ENCODE measurements at places on chromosomes 5 and 9. TPM values are rescaled to one million over a fixed set of nuclear protein-coding genes. Genes with fewer than 3 reads are reported as not detected.
A peak's percentile ranks its signal among the peaks of the same experiment; 100 is the strongest.

DNA sequence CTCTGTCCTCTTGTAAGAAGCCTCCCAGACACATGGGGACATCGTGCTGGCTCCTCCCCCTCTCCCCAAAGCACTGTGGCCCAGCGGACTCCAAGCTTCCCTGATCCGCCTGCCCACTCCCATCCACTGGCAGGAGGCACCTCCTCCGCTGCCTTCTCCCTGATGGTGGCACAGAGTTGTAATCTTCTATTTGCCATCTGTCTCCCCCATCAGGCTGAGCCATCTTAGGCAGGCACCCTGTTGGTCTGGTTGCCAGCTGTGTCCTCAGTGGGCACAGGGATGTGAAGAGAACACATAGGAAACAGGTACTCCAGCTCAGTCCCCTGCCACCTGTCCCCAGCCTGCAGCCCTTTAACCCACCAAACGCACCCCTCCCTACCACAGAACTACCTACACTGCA is 5.4 kb upstream of the ZDHHC12 start:
- DNase-seq = no peak

DNA sequence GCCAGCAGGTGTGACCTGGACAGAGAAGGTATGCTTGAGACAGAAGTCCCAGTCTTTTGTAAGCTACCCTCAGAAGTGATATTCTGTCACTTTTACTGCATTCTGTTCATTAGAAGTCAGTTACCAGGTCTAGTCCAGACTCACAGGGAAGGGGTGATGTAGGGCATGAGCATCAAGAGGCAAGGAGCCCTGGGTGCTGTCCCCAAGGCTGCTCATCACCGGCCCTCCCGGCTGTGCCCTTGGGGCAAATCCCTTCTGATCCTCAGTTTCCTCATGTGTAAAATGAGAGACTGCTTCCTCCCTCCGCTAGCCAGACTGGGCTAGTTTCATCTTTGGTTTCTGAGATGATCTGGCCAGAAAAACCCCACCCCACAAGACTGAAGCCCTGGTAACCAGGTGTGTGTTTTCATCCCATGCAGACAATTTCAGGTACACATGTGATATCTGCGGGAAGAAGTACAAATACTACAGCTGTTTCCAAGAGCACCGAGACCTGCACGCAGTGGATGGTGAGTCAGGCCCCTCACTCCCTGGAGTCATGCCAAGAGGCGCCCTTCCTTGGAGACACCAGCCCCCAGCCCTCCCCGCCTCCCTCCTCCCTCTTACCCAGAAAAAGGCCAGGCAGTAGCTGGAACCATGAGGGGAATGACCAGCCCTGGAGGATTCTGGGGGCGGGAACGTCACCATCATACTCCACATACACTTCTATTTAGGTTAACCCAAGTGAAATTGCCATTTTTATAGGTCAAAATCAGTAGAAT is 71.0 kb downstream of the AMBP start:
- DNase-seq = no peak

DNA sequence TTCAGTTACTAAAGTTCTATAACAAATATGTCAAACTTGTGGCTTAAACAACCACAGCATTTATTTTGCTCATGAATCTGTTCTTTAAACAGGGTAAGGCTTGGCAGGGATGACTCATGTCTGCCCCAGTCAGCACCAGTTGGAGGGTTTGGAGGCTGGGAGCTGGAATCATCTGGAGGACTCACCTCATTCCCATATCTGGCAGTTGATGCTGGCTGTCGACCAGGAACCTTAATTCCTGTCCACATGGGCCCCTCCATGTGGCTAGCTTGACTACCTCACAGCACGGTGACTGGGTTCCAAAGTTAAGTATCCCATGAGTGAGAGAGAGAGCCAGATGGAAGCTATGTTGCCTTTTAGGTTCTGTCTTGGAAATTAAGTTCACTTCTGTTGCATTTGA is 13.8 kb upstream of the CCL28 start:
- peak; percentile 84 for DNase-seq

GRCh38 chr9:14058325-14058688 is 255.6 kb downstream of the NFIB start:
- no peak for DNase-seq

The RASEF gene
- total RNA-seq = 0.05 TPM

DNA sequence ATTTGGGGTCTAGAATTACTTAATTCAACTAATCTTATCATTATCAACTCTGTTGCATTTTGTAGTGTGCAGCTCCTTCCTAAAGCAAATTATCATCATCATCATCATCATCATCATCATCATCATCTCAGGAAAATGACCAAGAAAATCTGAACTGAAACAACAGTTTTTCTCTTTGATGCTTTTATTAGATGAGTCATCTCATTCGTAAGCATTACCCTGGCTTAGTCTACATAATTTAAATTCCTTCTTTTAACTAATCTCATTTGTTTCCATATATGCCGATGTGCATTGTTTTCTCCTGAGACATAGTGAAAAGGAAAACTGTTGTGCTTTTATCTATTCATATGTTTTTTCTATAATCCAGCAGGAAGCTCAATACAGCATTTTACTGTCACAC is 173.0 kb upstream of the PDE4D start:
- DNase-seq = peak; percentile 23

The KIF12 gene
- total RNA-seq = not detected

The BTNL8 gene
- not detected for total RNA-seq

- no peak for DNase-seq
These were observed 47.0 kb upstream of the SEMA6A start for GRCh38 chr5:116621599-116621998.

DNA sequence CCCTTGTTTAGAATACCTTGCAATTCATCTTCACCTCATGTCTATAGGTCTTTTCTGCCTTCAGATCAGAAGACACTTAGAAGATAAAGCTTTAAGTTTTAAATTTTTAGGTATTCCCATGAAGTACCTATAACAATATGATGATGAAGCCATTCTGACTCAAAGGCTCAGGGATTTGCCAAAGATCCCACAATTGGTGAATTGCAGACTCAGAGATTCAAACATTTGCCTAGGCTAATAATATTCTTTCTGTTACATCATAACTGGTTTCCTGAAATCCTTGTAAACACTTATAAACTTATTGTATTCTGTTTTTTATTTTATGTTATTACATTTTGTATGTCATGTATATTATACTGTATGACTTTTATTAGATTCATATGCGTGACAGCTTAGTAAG is 62.8 kb upstream of the ZFAND5 start:
- peak; percentile 17 for DNase-seq

The SHLD3 gene
- 1.3 TPM for total RNA-seq

The MAMDC2 gene
- total RNA-seq = 12.7 TPM

The FGF10 gene
- not detected for total RNA-seq

DNA sequence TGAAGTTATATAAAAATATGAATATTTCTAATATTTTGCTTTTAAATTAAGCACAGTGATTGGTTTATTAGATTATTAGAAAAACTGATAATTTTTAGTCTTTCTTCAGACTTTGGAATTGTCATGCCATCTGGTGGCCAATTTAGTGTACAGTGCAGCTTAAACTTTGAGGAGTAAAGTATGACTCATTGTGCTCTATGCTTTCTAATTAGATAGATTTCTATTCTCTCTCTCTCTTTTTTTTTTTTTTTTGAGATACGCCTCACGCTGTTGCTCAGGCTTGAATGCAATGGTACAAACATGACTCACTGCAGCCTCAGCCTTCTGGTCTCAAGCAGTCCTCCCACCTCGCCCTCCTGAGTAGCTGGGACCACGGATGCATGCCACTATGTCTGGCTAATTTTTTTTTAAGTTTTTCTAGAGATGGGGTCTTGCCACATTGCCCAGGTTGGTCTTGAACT is 42.1 kb upstream of the GPR21 start:
- DNase-seq = peak; percentile 87

The MORN5 gene
- total RNA-seq = not detected
